ENCODE measurements at places on chromosomes 7 and 10.

- DNase-seq, result no peak
These were observed 64.8 kb downstream of the C10orf143 start for GRCh38 chr10:130045801-130046321.

DNA sequence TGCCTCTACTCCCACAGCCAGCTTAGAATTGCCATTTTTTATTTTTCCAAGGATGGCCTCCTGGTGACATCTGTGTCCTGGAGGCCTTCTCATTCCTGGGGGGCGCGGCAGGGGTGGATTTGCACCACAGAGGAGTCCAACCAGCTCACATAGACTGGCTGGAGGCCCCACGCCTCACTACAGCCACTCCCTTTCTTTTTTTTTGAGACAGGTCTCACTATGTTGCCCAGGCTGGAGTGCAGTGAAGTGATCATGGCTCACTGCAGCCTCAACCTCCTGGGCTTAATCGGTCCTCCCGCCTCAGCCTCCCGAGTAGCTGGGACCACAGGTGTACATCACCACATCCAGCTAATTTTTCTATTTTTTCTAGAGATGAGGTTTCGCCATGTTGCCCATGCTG lies 57.6 kb upstream of the DOCK1 start:
- no peak for DNase-seq

- DNase-seq, result no peak
These were observed 21.3 kb upstream of the TMEM254 start for GRCh38 chr10:80057171-80057570.

DNA sequence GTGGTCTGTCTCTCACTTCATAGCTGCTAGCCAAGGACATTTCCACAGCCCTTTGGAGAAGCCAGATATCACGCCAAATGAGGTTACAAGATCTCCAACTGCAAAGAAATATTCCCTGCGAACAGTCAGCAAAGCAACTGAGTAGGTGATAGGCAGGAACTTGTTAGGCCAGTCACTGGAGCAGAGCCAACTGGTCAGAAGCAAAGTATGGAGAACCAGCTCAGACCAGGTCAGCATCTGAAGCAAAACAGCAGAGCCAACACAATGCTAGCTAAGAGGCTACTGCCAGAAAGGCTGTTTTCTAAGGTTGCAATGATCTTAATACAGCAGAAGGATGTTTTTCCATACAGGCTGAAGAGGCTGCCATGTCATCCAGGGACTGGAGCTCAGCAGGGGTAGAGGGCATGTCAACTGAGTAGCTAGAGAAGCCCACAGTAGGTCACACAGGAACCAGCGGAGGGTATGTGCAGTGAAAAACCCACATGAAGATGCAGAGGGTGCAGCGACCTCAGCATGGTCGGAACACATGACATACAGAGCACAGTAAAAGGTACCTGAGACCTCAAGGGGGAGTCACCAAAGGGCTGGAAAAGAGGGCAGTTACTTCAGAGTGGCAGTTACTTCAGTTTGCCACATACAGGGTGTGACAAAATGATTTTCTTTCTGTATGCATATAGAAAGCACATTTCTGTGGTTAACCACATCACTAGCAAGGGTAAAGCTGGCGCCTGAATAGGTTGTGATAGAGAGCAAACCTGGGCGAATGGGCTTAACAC lies 8.9 kb downstream of the SEC31B start:
- peak; percentile 46 for DNase-seq

- no peak for DNase-seq
These were observed 136.9 kb downstream of the CUBN start for GRCh38 chr10:16992611-16993119.

DNA sequence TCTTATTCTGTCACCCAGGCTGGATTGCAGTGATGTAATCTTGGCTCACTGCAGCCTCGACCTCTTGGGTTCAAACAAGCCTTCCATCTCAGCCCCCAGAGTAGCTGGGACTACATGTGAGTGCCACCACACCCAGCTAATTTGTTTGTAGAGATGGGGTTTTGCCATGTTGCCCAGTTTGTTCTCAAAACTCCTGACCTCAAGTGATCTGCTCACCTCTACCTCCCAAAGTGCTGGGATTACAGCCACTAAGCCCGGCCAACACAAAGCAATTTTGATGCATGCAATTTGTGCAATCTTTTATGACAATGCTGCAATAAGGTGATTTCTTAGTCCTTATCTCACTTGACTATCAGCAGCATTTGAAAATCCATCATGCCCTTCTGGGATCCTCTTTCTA lies 333.1 kb downstream of the FRMD4A start:
- no peak for DNase-seq

GRCh38 chr7:30782690-30783089 lies 11.5 kb downstream of the MINDY4 start:
- DNase-seq, result no peak

DNA sequence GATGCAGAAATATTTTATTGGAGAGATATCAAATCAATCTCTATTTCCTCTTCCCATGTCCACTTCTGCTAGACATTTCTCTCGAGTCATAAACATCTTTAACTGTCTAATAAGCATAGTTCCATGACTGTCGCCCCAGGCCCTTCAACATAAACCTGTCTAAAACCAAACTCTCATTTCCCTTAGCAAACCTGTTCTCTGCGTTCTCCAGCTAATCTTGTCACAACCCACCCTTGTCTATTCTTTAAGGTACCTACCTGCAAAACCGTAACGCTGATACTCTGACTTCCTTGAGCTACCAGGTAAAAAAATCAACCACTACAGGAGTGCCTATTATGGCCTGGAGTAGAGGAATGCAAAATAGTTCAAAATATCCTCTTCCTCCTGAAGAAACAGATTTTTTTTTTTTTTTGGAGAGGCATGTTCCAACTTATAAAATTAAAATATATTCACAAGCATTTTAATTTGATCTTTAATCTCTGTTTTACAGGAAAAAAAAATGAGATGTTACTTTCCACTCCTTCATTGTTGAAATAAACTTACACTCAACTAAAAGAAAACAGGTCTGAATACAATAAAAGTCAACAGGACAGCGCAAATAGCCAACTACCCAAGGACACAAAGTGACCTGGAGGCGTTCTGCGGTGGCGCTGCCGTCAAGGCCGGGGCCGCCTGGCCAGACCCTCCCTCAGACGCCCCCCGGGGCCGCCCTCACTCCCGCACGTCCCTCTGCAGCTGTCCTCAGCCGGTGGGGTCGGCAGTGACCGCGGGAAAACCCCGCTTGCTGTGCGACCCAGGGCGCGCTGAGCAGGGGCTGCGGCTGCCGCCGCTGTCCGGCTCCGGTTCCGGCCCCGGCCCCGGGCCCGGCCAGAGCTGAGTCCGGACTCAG lies 765 bp downstream of the SLC25A40 start:
- DNase-seq, result peak; percentile 44

DNA sequence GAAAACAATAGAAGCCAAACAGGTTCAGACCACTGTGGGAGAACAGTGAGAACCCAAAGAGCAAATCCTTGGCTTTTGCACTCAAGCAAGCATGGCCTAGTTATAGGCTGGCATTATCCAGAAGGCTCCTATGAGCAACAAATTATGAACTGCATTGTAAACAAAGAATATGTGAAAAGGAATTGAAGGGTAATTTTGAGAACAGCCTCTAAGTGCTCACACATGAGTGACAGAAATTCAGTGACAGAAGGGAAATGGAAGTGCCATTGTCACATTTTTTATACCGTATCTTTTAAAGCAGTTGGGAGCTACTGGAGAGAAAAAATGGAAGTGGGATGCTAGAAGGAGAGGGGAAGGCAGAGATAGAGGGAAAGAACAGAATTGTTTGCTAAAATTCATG lies 114.2 kb downstream of the MACC1 start:
- no peak for DNase-seq

DNA sequence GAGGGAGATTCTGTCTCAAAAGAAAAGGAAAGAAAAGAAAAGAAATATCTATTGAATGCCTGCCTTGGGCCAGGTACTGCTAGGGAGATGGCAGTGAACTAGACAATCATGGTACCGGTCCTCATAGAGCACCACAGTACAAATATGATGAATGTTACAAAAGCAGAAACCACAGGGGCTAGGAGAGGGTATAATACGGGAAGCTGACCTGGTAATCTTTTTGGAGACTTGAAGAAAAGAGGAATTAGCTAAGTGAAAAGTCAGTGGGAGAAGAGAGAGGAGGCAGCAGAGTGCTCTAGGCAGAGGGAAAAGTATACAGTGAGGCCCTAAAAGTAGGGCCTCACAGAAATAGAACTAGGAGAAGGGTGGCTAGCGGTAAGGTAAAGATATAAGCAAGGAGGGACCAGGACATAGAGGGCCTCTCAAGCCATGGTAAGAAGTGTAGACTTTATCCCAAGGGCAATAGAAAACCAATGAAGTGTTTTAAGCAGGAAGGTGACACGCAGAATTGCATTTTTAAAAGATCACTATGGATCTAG lies 42.8 kb upstream of the WNT8B start:
- no peak for DNase-seq

GRCh38 chr10:33263453-33263852 lies 71.0 kb downstream of the NRP1 start:
- no peak for DNase-seq

DNA sequence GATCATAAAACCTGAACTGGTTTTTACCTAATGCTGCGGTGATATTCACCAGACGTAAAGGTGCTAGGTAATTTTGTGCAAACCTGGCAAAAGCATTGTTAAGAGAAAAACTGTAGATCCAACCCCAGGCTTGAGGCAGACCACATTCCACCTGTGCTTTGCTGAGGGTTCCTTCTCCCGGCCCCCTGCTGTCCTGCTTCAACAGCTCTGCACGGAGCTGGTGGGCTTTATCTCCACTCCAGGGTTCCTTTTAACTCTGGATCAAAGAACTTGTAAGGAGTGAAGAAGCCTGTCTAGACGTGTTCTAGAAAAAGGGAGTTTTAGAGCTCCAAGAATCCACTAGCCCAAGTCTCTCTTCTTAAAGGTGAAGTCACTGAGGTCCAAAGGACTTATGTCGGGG lies 87.5 kb upstream of the NMT2 start:
- no peak for DNase-seq

DNA sequence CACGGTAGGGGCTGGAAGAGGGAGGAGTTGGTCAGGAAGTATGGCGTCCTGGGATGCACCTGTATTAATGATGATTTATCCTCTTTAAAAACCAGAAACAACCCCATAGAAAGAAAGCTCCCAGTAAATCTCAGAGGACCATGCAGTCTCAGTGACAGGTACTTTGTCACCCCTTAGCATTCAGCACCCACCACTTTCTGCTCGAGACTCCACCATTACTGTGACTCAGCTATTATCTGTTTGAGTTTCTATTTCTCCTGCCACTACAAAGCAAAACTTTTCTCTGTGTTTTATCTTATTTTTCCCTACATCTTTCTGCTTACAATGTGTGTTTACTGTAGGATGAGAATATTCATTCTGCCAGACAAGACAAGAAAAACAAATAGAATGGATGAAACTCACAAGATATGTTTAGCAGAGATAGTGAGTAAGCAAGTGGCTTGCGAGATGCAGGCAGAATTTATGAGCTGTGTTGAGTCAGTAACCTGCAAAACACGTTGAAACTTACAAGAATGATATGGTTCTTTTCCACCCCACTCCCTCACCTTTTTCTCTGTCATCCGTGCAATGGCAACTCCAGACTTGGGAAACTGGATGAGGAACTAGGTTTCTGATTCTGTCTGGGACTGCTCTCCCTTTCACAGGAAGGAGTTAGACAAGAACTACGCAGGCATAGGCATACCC lies 127.1 kb downstream of the AOAH start:
- no peak for DNase-seq

DNA sequence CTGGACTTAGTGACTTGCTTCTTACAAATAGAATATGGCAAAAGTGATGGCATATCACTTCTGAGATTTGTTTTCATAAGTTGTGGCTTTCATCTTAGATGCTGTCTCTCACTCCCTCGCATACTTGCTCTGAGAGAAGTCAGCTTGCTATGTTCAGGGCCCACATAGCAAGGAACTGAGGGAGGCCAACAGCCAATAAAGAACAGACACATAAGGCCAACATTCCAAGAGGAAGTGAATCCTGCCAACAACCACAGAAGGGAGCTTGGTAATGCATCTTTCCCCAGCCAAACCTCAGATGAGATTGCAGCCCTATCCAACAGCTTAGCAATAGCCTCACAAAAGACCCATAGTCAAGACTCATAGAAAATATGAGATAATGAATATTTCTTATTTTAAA lies 39.2 kb upstream of the DMTF1 start:
- DNase-seq, result no peak

DNA sequence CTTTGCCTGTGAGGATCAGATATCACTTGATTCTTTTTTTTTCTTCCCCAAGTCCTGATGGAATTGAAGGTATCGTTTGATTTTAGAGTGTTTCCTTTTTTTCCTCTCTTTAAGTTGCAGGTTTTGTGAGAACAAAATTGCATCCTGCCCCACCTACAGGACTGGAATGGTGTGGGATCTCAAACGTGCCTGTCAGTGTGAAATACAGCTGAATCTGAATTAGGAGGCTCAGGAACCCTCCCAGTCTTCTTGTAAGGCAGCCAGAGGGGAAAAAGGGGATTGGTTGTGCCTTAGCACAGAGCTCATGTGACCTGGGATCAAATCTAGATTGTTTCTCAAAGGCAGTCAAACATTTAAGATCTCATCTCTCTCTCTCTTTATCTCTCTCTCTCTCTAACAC lies 32.7 kb upstream of the KLHL7 start:
- no peak for DNase-seq

- DNase-seq, result no peak
These were observed 432.7 kb upstream of the NFE2L3 start for GRCh38 chr7:25719190-25719896.

DNA sequence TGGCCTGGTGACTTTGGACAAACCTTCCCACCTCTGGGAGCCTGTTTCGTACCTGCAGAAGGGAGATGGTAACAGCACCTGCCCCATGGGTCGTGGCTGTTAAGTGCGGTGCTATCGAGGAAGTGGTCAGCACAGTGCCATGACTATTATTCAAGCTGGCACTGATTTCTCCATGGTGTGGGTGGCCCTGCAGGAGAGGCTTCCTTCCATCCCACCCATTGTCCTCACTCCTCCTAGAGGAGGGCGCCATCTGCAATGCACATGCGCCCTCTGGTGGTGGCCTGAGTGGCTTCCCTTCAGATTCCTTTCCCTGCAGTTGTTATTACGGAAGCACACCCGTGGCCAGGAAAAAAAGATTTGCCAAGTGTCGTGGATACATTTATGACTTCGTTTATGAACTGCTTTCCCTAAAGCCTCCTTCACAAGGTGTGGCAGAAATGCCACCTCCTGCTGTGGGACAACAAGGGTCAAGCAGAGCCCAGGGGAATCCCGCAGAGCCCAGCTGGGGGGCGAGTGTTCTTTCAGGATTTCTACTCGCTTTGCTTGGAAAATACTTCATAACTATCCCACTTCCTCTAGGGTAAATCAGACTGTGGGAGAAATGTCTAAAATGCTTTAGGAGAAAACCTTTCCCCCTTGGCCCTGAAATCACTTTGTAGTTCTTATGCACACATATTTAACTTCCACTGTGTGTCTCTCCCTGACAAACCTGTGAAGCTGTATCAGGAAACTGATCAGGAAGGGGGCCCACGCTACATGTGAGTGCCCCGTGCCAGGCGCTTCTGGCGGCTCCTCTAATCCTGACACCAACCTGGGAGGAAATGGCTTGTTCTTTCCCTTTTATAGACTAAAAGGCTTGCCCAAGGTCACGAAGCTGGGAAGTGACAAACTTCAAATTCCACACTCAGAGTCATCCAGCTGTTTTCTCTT lies 98.0 kb upstream of the ANLN start:
- peak; percentile 69 for DNase-seq
